ENCODE measurements at places on chromosomes 4 and X.
A peak's percentile ranks its signal among the peaks of the same experiment; 100 is the strongest.

GRCh38 chr4:38310446-38311043 lies 350.3 kb downstream of the PTTG2 start:
- peak; percentile 32 for DNase-seq

GRCh38 chr4:107319386-107319785 lies 283.3 kb upstream of the DKK2 start:
- DNase-seq = no peak

- DNase-seq = no peak
Measured at GRCh38 chr4:108799306-108799705, 36.5 kb upstream of the ETNPPL start.

DNA sequence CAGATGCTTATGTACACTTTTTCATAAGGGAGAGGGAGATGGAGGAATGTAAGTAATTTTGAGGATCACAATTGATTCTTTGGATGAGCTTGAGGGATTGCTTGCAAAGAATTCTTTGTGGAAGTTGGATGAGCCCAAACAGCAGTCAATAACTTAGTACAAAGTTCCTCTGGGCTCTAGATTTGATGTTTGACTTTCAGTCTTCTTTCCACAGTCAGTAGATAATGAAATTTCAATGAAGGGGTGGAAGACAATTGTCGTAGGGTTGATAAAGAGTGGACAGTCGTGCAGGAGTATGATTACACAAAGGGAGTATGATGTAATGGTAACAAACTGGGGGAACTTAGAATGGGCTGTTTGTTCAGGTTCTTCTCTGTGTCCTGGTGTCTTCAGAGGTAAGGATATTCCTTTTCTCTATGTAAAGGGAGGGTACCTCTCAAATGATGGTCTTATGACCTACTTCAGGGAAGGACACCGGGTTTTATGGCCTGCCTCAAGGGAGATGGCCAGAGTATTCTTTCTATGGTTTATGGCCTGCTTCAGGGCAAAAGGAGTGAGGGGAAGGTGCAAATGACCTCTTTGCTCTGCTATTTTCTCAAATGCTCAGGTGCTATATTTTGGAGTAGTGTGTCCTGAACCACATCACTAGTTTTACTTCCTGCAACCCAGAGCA lies 1.7 kb upstream of the ABRAXAS1 start:
- DNase-seq = no peak

GRCh38 chr4:84574069-84574720 lies 8.7 kb upstream of the CDS1 start:
- no peak for DNase-seq

DNA sequence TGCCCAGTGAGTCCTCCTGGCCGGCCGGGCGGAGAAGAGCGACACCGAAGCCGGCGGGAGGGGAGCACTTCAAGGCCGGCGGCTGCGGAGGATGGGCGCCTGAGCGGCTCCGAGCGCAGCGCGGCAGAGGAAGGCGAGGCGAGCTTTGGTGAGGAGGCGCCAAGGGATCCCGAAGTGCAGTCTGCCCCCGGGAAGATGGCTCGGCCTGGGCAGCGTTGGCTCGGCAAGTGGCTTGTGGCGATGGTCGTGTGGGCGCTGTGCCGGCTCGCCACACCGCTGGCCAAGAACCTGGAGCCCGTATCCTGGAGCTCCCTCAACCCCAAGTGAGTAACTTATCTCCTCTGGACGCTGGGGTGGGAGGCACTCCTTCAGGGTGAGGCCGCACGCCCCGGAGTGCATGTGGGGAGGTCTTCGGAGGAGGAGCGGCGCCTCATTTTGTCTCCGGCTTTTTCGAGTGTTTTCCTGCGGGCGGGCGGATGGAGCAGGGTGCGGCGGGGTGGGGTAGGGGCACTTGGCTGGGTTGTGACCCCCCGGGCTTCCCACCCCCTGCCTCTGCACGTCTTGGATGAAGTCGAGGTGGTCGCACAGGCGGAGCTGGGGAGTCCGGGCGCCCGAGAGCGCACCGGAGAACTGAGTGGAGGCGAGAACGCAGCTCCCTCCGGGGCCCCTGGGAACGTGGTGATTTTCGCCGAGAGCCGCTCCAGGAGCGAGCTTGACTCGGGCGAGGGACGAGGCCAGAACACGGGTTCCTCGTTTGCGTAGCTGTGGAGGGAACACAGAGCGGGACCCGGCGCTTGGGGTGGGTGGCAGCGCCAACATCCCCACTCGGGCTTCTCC lies 979 bp downstream of the EFNB1 start:
- DNase-seq = no peak
